Stimulated activated CD8-positive, alpha-beta memory T cell treated with anti-CD3 and anti-CD28 coated beads, Interleukin-4, amount 100 ng/mL, for 1 hour (primary cell): ENCODE measurements at places on chromosomes 4 and X.

DNA sequence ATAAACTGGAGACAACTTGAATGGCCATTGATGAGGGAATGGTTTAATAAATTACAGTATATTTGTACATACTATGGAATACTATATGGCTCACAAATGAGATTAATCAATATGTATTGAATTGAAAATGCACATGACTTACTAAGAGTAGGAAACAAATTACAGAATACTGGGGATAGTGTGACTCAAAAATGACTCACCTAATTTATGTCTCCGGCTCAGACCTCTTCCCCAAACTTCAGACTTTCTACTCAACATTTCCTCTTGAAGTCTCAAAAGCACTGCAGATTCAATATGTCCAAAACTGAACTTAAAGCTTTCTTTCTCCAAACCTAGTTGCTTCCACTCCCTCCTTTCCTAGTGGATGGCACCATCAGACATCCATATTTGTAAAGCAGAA lies 28.8 kb upstream of the GRIA3 start:
- no peak for DNase-seq

GRCh38 chr4:6939761-6940743 lies 30.4 kb downstream of the TBC1D14 start:
- no peak for DNase-seq

DNA sequence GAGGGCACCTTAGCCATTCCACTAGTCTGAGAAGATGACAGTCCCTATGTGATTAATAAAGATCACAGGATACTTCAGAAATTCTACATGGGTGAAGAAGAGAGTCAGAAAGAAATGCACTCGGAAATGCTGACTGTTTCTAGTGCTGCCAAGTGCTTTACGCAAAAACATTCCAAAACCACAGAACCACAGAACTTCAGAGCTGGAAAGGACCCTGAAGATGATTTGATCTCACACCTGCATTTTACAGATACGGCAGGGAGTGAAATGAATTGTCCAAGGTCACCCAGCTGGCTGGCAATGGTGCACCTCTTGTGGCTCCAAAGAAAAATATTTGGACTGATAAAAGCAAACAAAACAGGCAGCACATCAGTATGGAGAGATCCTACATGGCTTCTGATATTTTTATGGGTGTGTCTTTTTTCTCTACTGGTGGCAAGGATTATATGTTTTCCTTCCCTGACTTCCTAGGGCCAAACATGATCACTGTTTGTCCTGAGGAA lies 115.9 kb downstream of the MAML3 start:
- DNase-seq = no peak

GRCh38 chr4:120718979-120719566 lies 203.5 kb downstream of the PRDM5 start:
- DNase-seq = no peak

- DNase-seq = no peak
These were observed 10.4 kb downstream of the CORIN start for GRCh38 chr4:47827343-47828047.

GRCh38 chr4:10022346-10023049 lies 1.2 kb upstream of the SLC2A9 start:
- no peak for DNase-seq

- no peak for DNase-seq
These were observed 2.7 kb downstream of the JAKMIP1 start for GRCh38 chr4:6197433-6198174.

DNA sequence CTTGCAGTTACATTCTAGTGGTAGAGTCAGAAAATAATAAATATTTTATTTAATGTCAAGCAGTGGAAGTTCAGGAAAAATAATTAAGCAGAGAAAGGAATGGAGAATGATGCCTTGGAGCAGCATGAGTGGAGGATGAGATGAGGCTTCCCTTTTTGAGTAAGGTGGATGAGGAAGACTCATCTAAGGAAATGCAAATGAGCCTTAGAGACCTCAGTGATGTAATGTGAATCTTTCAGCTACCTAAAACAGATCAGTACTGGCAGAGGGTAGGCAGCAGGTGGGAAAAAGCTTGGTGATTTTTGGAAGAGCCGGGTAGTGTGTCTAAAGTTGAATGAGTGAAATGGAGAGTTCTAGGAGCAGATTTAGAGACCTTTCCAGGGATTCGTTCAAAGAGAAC lies 118.2 kb downstream of the GRID2 start:
- no peak for DNase-seq

- no peak for DNase-seq
These were observed 186.5 kb downstream of the BANK1 start for GRCh38 chr4:101977076-101977475.

DNA sequence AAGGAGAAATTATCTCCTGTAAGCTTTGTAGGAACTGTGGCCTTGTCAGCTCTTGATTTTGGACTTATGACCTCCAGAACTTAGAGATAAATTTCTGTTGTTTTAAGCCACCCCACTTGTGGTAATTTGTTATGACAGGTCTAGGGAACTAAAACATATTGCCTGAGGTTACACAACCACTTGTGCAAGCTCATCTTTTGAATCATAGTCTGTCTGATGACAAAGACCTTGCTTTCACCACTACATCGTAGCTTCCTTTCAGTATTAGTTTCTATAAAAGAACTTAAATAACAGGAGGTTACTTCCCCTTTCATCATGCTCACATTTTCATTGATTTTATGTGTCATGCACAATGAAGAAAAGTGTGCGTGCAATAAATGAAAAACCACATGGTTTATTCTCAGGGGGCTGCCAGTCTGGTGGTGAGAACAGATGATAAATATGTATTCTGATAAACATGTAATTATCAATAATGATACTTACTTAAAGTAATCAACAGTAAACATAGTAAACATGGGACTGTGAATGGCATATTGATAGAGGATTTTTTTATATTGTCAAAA lies 690.0 kb upstream of the HS3ST1 start:
- no peak for DNase-seq

DNA sequence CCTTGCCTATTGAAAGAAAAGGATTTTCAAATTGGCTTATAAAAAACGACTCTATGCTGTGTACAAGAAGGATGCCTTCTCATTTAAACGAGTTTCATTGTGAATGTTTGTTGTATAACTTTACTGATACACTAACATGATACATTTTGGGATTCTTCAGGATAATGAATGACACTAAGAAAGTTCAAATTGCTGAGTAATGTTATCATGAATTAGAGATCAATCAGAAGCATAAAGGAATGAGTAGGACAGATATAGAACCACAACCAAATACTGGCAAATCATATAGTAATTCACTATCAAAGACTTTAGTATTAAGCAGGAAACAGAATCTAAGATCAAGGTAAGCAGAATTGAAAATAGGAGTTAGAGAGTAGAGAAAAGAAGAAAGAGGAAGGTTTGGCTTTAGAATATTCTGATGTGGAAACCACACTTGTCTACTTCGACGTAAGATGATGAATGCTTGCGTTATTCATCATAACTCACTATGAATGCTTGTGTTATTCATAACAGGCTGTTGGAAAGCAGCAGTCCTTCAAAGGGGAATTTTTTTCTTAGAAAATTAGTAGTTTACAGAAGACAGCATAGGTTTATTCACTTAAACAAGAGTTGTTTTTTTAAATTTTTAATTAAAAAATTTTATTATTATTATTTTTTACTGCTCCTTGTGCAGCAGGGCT lies 13.4 kb downstream of the CCDC158 start:
- DNase-seq = no peak

DNA sequence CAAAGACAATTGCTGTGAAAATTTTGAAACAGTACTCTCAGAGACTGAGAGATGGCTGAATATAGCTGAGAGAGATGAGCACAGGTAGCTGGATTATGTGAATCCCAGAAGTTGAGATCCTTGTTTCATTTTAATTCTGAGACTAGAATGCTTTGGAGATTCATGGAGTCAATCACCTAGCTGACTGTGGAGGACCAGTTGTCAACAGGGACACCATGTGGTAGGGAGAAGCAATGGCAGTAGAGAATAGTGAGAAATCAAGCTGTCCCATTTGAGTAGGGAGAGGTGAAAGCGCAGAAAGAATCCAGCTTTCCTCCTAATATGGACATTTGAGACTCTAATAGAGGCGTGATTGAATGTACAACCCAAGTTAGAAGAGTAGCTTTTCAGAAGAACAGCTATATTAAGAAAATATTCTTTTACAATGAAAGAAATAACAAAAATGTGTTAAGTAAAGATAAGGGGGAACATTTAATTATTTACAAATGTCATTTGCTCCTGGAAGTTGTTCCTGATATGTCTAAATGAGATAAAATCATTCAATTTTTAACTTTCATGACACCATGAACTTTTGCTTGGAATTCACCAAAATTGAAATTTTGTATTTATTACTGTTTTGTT lies 30.3 kb upstream of the GLRB start:
- DNase-seq = no peak

DNA sequence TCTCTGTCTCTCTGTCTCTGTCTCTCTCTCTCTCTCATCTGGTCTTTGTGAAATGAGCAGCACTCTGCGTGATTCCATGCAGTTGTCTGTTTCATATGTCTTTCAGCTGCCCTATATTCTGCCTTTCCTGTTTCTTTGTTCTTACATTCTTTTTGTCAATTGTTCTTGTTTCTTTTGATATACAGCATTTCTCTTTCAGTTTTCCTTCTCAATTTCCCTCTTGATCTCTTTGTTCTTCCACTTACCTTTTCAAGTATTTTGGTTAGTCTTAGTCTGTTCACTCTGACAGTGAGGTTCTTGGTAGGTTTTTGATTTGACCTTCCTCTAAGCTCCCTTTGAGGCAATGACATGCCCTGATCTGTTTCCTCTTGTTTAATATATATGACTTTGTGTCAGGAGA lies 20.4 kb downstream of the ZNF157 start:
- DNase-seq = no peak

GRCh38 chr4:5619913-5620625 lies 88.3 kb downstream of the EVC2 start:
- no peak for DNase-seq

DNA sequence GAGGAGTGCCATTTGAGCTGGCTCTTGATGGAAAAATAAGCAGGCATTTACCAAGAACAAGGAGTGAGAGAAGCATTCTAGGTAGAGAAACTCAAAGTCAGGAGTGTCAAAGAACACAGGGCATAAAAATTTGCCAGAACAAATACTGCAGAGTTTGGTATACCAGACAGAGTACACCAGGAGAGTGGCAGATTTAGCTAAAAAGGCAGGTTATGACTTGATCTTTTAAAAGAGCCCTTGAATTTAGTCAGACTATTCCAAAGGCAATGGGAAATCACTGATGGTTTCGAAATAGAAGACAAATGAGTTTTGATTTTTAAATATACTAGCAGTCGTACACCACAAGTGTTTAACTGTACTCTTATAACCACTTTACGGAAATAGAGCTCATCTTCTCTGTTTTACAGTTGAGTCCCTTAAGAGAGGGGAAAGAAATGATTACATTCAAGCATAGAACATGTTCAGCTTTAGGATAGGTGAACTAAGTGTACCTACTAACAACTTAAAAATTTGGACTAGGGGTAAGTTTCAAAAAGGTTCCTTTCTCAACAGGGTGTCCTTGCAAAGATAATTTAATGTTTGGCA lies 10.2 kb downstream of the UBE2D3 start:
- DNase-seq = no peak

DNA sequence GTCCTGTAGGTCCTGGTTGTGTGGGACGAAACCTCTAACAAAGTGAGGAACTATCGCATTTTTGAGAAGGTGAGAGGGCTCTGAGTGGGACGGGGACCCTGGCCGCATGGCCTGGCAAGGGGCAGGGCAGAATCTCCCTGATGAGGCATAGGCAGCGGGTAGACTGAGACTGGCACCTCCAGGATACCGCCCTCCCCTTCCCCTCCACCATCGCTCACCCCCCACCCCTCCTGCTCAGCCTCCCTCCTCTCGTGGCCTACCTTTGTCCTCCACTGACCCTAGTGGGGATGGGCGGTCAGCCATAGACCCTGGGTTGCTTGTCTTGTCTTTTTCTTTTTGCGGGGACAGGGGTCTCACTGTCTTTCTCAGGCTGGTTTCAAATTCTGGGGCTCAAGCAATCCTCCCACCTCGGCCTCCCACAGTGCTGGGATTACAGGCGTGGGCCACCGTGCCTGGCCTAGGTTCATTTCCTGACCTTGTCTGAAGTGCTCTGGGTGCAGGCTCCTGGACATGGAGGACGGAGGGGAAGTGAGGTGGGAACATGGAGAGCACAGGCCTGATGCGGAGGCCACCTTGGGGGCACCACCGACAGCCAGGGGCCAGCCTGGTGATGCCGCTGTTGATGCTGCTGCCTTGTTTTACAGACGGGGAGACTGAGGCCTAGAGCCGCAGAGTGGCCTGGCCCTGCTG lies 10.5 kb upstream of the ADD1 start:
- no peak for DNase-seq

- no peak for DNase-seq
These were observed 30.6 kb downstream of the HSD17B11 start for GRCh38 chr4:87360338-87360935.

DNA sequence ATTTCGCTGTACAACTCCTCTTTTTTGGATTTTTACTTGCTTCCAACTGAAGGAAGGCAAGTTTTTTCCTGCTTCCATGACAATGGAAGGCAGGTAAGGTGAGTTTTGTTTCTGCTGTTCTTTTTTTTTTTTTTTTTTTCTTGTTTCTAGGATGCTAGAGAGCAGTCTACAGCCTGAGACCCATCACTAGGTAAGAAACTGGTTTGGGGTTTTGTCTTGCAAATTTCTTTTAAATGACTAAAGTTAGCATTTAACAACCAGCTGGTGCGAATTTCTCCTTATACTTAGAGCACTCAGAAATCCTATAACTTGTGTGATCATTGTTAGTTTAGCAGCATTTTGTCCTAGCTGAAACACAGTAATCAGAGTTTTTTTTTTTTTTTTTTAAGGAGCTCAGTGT lies 378.4 kb upstream of the CNKSR2 start:
- no peak for DNase-seq

DNA sequence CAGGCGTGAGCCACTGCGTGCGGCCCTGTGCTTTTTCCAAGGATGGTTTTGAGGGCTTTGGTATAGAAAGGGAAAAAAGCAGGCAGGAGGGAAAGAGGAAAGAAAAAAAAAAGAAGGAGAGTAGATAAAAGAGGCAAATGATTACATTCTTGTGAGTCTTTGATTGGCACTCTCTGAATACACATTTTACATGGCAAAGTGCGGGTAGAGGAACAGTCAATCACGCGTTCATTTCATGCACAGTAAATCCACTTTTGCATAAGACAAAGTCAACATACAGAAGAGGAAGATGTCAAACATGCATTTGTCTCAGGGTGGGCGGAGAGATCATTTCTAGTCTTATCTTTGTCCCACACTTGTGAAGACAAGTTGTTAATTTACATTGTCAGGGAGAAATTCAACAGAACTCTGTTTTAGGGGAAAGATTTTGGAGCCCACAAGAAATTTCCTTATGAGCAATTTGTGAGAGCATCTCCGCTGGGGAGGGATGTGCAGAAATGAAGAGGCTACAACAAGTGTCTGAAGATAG lies 183.2 kb downstream of the DHRSX start:
- DNase-seq = no peak

DNA sequence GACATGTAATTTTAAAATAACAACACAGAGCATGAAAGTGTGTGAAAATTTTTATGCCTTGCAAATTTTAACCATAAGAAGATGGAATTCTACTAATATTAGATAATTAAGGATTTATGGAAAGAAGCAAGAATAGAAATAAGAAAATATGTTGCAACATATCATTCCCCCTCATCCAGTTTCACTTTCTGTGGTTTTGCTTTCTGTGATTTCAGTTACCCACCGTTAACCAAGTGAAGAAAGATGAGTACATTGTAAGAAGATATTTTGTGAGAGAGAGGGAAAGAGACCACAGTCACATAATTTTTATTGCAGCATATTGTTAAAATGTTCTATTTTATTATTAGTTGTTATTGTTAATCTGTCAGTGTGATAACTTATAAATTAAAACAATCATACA lies 77.9 kb downstream of the ADAM29 start:
- no peak for DNase-seq
